ENCODE measurements at places on chromosomes 16 and 17. TPM values are rescaled to one million over a fixed set of nuclear protein-coding genes. Genes with fewer than 3 reads are reported as not detected.

The CNTNAP4 gene
- under 0.01 TPM for total RNA-seq

The CDRT15L2 gene
- total RNA-seq, result not detected

The MPP2 gene
- total RNA-seq, result not detected

The CCL17 gene
- not detected for total RNA-seq

The CRISPLD2 gene
- 0.36 TPM for total RNA-seq

The SULT1A3 gene
- 1.0 TPM for total RNA-seq

The CCL7 gene
- not detected for total RNA-seq

The HOXB9 gene
- not detected for total RNA-seq

Measured in nasal cavity respiratory epithelium epithelial cell of viscerocranial mucosa (primary cell).